ENCODE measurements at places on chromosomes 4 and X.

DNA sequence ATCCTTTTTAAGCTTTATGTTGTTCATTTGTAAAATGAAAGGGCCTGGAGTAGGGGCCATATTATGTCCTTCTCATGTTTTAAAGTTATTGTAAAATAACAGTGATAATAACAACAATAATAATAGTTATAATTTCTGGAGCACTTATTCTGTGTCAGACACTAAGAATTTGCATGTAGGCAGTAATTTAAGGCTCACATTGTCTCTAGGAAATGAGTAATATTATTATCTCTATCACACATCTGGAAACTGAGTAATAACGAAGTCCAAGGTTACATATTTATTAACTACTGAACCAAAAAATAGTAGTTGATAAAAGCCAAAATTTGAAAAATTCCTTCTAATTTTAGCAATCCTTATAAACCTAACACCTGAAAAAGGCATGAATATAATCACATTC lies 520.7 kb upstream of the PABPC4L start:
- no peak for DNase-seq

- no peak for DNase-seq
Observed at GRCh38 chr4:137378821-137379220, 153.5 kb downstream of the PCDH18 start.

- DNase-seq, result no peak
Observed at GRCh38 chr4:7358100-7358735, 76.5 kb downstream of the PSAPL1 start.

- DNase-seq, result no peak
Observed at GRCh38 chr4:17103231-17103630, 204.8 kb upstream of the LDB2 start.

DNA sequence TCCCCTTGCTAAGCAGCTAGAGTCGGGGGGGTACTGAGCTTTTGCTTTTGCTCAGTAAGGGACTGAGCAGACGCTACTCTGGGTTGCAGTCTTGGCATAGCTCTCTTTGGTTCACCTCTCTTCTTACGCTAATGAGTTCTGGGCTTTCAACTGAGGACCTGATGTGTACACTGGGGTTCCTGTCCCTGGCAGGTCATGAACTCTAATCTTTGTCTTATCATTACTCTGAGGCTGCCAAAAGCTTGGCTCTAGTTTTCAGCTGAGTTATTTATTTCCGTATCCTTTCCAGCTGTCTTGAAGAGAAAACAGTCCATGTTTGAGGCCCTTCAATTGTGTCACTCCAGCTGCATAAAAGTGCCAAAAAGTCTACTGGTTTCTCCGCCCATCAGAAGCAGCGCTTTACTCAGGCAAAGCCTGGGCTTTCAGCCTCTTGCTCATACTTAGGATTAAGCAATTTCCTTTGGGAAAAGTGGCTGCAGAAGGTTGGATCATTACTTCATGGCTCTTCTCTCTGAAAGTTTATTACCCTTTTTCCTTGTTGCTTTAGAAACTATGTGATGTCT lies 121.0 kb upstream of the STOX2 start:
- no peak for DNase-seq

DNA sequence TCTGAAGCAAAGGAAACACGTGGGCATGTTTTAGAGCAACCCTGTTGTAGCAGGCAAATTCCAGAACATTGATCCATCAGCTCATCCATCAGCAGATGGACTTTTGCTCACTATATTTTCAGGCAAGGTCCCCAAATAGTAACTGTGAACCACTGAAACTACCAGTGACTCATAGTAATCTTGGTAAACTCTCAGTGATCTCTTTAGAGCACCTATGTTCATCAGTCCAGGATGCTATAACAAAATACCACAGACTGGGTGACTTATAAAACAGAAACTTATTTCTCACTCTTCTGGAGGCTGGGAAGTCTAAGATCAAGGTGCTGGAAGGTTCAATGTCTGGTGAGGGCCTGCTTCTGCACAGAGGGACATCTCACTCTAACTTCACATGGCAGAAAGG lies 28.9 kb upstream of the BTC start:
- no peak for DNase-seq

DNA sequence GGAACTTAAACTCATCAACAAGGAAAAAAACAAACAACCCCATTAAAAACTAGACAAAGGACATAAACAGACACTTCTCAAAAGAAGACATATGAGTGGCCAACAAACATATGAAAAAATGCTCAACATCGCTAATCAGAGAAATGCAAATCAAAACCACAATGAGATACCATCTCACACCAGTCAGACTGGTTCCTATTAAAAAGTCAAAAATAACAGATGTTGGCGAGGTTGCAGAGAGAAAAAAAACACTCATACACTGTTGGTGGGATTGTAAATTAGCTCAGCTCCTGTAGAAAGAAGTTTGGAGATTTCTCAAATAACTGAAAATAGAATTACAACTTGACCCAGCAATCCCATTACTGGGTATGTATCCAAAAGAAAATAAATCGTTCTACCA lies 28.7 kb downstream of the APLN start:
- no peak for DNase-seq

DNA sequence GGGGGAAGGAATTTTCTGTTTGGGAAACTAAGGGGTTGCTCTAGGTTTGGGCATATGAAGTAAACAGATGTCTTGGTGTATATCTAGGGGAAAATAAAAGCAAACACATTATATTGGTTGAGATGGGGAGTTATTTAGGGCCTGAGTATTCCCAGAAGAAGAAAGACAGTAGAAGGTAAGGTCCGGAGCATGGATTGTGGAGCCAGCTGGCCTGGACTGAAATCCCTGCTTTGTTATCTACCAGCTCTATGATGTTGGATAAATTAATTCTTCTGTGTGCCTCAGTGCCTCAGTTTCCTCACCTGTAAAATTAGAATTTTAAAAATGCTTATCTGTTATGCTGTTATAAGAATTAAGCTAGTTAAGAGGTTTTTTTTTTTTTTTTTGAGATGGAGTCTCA lies 272.3 kb upstream of the RPS6KA3 start:
- no peak for DNase-seq

DNA sequence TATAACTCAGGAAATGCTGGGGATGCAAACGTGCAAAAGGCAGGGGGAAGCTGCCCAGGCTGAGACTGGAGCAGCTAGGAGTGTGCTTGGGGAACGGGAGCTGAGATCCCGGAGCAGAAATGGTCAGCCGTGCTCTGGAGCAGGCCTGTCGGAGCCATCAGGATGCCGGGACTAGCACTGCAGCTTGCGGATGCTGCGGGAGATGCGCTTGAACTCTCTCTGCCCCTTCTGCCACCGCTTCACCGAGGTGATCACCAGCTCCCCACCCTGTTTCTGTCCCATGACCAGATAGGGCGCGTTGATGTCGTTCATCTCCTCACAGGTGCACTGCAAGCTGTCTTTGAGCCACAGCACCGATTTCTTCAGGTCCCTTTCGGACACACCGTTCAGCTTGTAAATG lies 7.6 kb downstream of the SFRP2 start:
- no peak for DNase-seq

DNA sequence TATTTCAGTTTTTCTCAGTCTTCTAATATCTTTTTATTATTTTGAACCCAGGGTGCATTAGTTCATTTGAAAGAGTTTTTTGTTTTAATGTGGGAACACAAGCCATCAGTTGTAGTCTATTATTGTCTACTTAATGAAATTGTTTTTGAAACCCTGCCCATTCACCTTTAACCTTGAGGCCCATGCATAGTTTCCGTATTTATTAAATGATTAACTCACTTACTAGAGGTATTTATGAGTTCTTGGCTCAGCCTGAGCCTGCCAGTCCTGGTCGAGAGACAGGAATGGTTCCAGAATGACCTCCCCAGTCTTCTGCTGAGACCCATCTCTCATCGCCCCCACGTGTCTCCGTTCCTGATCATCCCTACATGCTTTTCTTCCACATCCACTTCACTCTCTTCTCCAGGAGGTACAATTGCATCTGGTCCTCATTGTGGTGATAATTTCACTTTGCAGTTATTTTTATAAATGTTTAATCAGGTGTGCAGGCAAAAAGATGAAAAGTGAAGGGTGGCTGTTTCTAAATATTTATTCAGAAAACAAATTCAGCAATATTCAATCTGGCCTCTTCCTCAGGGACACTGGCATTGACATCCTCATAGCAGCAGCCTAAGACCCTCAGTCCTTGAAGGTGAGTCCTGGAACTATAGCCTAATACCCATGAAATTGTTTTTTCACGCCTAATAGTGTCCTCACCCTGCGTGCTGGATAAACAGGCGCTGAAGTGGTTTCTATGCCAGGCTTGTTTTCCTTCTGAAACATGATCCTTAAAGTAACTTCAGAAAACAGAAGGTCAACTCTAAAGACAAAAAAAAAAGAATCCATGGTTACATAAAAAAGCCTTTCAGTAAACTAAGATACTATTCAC lies 112.8 kb downstream of the KDR start:
- DNase-seq, result no peak

DNA sequence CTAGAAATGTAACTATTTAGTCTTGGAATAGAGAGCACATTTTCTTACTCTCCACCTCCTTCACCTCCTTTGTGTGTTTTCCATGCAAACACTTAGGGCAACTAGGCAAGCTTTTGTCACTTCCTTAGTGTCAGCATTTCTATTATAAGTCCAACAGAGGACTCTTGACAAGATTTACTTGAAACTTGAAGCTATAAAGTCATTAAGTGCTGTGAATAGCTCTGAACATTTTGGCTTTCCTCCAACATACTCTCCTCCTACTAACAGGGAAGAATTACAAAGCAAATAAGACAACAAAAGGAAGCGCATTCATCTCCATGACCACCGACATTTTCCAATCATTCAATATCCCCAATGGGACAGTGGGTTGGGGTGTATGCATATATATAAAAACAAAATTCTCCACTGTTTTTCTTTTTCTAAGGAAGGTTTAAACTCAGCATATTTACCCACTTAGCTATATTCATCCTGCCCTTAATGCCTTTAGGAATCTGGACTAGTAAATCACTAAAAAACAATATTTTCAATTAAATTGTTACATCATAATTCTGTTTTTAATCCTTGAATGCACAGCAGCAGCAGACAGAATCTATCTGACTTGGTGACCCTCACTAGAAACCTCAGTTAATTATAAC lies 264.6 kb downstream of the SNCA start:
- no peak for DNase-seq

DNA sequence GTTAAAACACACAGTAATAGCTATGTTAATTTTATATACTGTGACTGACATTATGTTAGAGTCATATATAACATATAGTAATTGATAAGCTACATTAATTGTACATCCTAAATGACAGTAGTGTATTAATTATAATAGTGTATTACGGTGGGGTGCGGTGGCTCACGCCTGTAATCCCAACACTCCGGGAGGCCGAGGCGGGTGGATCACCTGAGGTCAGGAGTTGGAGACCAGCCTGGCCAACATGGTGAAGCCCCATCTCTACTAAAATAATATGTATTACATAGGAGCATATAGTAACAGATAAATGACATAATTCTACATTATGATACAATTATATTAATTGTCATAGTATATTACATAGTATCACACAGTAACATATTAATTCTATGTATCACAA lies 12.2 kb downstream of the ASMTL start:
- DNase-seq, result no peak

DNA sequence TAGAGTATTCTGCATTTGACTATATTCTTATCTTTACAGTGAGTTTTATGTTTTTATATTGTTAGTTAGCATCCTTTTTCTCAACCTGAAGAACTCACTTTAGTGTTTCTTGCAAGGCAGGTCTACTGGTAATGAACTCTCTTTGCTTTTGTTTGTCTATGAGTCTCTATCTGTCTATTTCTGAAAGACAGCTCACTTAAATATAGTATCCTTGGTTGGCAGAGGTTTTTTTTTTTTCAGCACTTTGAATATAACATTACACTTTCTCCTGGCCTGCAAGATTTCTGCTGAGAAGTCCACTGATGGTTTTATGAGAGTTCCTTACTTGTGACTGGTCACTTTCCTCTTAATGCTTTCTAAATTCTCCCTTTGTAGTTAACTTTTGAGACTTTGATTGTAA lies 32.8 kb upstream of the C4orf54 start:
- no peak for DNase-seq

GRCh38 chr4:69518102-69518501 lies 22.4 kb upstream of the UGT2B4 start:
- no peak for DNase-seq

DNA sequence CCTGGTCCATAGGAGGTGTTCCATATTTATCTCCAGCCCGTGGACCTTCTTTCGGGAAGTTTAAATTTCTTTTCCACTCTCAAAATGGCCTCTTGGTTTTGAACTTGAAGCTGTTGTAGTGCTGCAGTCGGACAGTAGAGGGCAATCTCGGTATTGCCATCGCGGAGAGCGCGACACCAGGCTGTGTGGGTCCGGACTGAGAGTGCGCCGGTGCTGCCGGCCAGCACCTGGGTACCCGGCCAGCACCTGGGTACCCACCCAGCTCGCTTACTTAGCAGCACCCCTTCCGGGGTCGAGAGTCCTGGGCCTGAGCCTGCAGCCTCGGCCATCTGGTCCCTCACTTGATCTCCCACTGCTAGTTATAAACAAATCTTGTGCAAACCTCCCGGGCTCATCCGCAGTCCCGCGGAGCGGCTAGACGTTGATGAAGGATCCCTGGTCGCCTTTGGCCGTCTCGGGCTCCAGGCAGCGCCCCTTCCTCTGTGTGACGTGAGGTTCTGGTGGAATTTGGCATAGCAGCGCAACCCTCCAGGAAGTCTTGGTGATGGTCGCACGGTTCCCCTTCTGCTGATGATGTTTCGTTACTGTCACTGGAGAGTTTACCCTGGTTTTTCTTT lies 18.0 kb downstream of the FAM9A start:
- no peak for DNase-seq

GRCh38 chr4:88765729-88766128 lies 68.1 kb upstream of the NAP1L5 start:
- DNase-seq, result no peak

- no peak for DNase-seq
Observed at GRCh38 chr4:86831262-86832130, 17.7 kb downstream of the SLC10A6 start.

Data from activated CD8-positive, alpha-beta memory T cell treated with anti-CD3 and anti-CD28 coated beads for 4 hours (primary cell).